Stimulated activated CD4-positive, alpha-beta T cell treated with anti-CD3 and anti-CD28 coated beads, Interleukin-12 subunit alpha, Interleukin-12 subunit beta, amount 100 ng/mL, for 4 hours (primary cell): ENCODE measurements at places on chromosomes 11 and 22.
A peak's percentile ranks its signal among the peaks of the same experiment; 100 is the strongest.

DNA sequence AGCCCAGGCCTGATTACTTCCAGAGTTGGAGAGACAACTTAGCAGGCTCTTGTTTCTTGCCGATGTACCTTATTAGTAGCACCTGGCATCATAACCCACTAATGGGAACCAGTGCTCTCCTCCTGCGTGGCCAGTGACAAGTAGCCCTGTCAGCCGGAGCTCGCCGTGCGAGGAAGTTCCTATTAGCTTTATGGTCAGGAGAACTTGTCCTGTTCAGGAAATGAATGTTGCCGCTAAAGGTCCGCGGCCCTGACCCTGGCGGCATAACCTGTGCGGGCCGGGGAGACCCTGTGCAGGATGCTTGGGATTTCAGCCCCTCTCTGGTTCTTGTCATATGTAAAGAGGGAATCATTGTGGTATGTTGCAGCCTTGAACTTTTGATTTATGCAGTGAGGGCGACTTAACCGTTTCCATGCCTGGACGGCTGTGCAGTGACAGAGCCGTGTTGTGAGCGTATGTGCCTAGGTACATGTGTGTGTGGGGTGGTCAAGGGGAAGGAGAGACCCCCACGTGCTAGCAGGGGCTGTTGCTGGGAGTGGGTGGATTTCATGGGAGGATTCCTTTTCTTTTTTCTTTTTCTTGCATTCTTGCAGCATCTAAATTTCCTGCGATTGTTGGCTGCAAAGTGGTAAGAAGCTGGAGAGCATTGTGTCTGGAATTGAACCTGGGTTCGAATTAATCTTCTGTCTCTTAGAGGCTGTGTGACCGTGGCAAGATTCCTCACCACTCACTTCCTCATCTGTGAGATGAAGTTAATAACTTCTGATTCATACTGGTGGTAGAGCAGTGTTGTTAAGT, 15.2 kb downstream of the ZBTB16 start:
- DNase-seq = no peak

- no peak for DNase-seq
Measured at GRCh38 chr11:15750535-15751308, 605.6 kb downstream of the SOX6 start.

GRCh38 chr22:45009606-45010531, at the start of gene PHF21B:
Gene PHF21B, minus strand, starts transcription at chr22:45010005. Its CDS starts 456 bp downstream, at chr22:45009549.
- peak; percentile 27 for DNase-seq

GRCh38 chr11:65574811-65575567, 864 bp upstream of the EHBP1L1 start:
- DNase-seq = no peak

DNA sequence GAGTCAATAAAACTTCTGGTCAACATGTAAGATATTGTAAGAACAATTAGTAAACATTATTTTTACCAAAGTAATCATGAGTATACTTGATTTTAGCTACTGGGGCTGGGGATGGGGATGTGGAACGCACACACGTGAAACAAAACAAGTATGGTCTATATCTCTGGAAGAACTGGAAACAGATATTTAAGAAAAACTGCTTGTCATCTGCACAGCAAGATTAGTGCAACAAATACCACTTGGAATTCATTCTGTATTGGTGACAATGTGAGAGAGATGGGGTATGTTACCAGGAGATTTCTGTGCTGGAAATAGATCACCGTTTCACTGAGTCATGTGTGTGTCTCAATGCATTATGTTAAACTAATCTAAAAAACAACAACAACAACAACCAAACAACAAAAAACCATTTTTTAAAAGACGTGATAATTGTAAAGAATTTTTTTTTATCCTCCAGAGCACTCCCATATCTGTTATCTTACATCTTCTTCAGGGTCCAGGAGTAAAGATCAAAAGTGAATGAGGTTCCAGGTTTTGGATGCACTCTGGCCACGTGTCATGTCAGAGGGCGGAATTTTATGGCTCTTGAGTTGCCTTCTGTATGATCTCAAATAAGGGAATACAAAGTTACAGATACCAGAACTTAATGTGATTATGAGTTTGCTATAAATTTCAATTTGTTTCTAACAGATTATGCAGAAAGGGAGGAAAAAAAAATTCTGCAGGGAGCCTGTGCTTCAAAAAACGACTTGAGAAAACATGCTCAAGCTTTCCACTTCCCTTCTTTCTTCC, 153.0 kb downstream of the BBOX1 start:
- DNase-seq = no peak
